Fibroblast of skin of right quadriceps (primary cell): ENCODE measurements at places on chromosomes 2 and 18.
A peak's percentile ranks its signal among the peaks of the same experiment; 100 is the strongest.

GRCh38 chr2:173452416-173452815 is 97.7 kb downstream of the CDCA7 start:
- DNase-seq, result no peak

GRCh38 chr2:71611247-71611646 is 157.9 kb downstream of the DYSF start:
- DNase-seq, result no peak

DNA sequence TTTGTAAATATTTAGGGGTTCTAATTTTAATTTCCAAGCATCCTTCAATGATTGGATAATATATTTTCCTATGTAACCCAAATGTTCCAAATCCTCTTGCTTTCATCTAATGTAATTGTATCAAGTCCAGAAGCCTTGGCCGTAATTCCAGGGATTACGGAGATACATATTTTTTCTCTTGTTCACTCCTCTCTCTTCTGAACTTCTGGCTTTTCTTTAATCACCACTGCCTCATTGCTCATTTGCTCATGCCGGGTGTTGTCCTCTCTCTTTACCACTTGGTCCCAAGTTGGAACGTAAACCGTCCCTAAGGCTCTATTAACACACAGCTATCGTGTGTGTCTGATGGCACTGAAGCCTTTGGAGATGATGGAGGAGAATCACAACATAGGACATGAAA is 188.7 kb upstream of the COL3A1 start:
- no peak for DNase-seq

- no peak for DNase-seq
Measured at GRCh38 chr2:35830833-35831232, 524.7 kb upstream of the CRIM1 start.

DNA sequence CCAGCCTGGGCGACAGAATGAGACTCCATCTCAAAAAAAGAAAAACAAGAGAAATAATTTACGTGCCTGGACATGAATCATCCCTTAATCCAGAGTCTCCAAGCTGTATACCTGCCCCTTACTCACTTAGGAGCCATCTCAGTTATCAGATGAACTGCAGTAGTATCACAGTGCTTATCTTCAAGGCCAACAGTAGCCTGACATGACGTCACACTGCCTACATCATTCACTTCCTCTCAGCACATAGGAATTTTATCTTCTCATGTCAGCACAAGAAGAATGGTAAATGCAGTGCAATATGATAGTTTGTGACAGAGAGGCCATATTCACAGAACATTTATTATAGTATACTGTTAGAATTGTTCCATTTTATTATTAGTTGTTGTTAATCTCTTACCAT is 216.6 kb downstream of the SS18 start:
- DNase-seq, result no peak

DNA sequence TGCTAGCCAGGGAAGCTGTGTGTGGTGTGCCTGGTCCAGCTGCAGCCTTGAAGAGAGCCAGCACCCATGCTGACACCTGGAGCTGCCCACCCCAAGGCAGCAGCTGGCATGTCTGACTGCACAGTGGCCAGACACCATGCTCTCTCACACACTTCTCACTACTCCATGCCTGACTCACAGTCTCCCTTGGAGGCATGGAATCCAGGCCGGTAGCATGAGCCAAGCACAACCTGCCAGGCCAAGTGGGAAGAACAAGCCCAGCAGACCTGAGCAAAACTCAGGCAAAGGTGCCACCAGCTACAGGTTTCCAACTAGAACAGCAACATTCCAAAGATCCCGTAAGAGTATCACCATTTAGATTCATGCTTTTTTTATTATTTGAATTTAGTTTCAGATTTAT is 625.3 kb upstream of the LRRTM4 start:
- no peak for DNase-seq

- DNase-seq, result peak; percentile 28
Measured at GRCh38 chr2:159775021-159775420, 23.0 kb downstream of the CD302 start.
